ENCODE measurements at places on chromosomes 1 and 21.

DNA sequence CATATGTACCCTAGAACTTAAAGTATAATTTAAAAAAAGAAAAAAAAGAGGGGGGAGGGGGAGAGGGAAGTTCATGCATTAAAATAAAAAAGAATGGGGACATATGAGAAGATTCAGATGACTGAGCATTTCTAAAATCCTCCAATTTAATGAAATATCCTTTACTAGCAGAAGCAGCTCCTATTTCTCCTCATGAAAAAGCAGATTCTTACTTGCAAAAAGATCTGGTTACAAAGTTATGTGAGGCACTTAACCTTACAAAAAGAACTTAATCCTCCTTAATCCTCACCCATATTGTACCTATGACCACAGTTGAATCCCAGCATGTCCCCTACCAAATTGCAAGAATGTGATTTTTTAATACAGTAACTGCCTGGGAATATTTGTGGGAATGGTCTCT is 298.5 kb downstream of the SRGAP2C start:
- DNase-seq = no peak

DNA sequence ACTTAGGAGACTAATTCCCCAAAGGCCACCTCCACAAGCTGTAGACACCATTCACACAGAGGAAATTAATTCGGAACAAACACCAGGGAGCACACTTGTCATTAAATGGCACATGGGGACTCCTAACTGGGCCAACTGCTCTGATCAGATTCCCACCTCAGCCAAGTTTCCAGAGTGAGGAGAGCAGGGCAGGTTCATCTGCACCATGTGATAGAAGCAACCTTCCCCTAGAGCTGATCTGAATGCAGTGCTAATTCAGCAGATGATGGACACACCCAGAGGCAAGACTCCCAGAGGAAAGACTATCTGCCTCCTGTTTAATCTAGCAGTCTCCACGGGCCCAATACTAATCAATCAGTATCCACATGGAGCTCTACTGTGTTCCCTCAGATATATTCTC is 147.0 kb downstream of the VAV3 start:
- no peak for DNase-seq

- DNase-seq = no peak
These were observed 192.2 kb downstream of the ST6GALNAC3 start for GRCh38 chr1:76266762-76267161.

DNA sequence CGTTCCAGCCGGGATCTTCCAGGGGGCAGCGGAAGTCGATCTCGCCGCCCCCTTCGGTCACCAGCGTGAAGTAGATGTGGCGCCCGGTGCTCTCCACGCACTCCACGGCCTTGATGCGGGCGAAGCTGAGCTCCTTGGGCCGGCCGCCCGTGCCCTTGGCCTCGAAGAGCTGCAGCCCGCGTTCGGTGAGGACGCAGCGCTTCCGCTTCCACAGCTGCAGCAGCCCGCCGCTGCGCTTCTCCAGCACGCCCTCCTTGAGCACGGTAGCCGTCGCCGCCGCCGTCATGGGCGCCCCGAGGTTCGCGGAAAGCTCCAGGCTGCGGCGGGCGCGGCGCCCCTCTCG is 516 bp downstream of the PHLDA3 start:
- no peak for DNase-seq

DNA sequence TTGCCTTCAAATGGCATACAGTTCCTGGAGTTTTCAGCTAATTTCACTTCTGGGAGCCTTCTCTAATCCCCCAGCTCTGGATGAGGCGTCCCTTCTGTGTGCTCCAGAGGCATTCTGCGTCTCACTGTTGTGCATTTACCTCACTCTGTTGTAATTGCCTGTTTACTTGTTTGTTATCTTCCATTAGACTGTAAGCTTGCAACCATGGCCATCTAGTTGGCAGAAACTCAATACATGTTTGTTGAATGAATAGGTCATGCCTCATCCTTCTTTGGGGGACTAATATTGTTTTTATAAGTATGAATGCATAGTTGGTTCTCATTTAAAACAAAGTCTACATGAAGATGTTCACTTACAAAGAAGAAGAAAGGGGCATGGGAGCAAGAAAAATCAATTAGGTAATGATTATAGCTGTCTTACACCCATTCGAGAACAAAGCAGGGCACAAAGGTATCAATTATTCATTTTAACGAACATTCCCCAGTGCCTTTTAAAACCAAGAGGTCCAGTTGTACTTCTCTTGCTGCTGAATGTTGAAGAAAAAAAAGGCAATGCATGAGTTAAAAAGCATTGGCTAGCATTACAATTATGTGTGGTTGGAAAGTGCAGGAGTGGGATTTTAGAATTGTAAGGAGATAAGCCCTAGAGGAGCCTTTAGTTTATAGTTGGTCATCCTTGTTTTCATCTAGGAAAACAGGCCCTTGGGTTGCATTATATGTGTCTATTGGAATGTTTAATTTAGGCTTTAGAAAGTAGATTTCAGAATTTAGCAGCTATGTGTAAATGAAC is 6.0 kb downstream of the RGL1 start:
- no peak for DNase-seq

DNA sequence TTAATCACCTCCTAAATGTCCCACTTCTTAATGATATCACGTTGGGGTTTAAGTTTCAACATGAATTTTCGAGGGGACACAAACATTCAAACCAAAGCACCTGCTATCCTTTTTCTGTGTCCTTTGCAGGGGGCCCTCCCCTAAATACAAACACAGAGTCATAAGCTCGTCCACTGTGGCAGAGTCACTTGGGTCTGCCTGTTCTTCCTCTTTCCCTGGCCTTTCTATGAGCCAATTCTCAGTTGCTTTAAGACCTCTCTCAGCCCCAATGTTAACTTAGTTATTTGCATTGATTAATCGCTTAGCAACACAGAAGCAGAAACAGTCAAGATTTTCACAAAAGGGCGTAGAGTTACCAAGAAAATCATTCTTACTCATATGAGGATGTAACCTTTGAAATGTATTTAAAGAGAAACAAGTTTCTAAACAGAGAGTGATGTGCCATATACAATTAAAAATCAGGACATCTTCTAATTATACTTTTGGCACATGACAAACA is 14.9 kb downstream of the APCS start:
- DNase-seq = no peak

- no peak for DNase-seq
These were observed 215.1 kb downstream of the NCAM2 start for GRCh38 chr21:21213297-21213696.

DNA sequence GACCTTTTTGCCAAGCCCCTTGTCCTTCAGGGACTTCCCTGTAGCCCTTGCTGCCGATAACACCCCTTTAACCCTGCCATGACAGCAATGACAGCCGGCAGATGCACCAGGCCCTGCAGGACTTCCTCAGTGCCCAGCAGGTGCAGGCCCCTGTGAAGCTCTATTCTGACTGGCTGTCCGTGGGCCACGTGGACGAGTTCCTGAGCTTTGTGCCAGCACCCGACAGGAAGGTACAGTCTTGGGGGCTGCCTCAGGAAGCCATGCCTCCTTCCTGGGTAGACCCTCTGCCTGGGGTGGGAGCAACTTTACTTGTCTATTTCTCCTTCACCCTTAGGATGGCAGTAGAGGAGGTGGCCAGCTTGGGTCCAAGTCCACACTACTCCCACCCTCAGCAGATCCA is 16.1 kb upstream of the PADI6 start:
- DNase-seq = peak; percentile 64

DNA sequence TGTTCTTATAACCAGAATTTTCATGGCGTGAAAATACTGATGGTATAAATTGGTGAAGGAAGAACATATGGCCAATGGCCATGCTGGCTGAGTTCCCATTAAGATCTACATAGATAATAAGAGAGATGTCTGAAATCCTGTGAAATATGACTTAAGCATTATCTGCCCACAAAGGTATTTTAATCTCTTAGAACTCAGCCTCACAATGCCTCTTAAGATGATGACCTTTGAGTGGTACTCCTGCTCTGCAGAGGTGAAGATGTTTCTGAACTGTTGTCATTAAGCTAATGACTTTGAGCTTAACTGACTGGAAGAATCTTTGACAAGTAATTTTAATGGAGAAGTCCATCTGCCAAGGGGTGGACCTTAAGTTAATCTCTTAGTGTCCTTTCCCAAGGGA is 148.7 kb downstream of the ZNF326 start:
- no peak for DNase-seq

DNA sequence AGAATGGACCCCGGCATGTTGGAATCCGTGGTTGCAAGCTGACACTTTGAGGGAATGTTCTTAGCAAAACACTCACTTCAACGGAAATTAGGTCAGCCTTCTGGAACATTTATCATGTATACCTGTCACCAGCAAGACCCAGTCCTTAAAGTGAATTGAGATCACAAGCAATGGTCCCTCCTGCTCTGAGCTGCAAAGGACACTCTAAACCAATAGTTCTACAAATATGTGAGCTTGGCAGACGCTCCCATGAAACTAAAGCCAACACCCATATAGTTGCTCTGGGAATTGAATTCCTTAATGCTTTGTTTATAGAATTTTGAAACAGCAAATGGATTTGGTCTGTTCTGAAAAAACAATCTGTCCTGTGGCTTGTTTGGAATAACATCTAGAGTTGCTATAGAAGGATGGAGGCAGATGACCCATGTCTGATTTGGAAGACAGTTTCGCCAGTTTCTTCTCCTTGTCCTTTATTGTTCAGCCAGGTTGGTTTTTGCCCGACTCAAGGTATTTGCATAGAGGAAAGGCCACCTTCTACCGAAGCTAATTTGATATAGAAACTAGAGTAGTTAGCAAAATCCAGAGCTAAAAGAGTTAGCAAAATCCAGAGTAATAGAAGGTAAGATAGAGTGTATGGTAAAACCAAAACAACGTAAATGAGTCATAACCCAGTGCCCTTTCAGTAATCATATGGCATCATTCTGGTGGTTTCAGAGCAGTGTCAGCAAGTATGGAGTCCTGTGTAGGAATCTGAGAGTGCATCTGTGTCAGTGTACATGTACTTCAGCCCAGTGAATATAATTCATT is 236.2 kb downstream of the NFIA start:
- peak; percentile 12 for DNase-seq

DNA sequence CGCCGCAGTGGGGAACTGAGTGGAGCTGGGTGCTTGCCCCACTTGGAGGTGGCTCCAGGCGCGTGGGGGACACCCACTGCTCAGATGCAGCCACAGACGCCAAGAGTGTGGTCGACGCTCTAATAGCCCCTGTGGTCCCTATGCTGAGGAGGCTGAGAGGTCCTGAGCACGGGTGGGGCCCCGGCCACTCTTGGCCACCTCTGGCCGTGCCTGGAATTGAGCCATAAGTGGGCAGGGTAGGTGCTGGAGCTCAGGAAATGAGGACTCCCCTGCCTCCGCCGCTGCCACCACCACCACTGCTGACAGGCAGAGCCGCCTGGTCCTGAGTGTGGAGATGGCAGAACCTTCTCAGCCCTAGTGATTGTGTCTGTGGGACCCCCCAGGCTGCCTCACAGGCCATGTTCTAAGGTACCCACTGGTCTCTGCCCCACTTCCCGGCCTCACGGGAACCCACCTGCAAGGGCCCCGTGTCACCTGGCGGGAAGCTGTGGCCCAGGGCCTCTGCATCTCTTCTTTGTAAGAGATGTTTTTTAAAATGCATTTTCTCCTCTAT is 34.6 kb upstream of the DIP2A start:
- no peak for DNase-seq

DNA sequence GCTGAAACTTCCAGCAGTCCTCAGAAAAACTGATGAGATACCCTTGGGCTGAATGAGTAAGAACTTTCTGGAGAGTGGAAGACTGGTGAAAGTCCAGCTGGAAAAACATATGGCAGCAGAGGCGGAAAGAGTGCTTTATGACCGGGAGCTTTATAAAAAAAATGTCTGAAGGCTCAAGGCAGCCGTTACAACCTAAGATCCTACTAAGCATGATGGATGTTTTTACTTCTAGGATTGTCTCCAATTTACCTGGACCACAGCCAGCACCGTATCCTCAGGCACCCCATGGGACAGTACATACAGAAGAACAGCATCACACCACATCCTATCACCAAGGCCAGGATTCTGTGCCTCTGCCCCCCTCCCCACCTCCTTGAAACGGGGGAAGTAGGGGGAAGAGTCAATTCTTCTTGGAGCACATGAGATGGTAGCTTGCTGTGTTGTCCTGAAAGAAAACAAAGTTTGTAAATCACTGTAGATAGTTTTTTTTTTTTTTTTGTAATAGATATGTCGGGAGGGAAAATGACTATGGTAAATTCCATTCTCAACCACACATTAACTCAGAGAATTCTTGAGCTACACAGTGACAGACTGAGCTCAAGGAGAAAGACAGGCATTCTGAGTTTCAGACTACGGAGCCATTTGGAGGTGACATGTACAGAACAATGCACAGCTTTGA is 11.8 kb upstream of the IRF2BP2 start:
- no peak for DNase-seq

DNA sequence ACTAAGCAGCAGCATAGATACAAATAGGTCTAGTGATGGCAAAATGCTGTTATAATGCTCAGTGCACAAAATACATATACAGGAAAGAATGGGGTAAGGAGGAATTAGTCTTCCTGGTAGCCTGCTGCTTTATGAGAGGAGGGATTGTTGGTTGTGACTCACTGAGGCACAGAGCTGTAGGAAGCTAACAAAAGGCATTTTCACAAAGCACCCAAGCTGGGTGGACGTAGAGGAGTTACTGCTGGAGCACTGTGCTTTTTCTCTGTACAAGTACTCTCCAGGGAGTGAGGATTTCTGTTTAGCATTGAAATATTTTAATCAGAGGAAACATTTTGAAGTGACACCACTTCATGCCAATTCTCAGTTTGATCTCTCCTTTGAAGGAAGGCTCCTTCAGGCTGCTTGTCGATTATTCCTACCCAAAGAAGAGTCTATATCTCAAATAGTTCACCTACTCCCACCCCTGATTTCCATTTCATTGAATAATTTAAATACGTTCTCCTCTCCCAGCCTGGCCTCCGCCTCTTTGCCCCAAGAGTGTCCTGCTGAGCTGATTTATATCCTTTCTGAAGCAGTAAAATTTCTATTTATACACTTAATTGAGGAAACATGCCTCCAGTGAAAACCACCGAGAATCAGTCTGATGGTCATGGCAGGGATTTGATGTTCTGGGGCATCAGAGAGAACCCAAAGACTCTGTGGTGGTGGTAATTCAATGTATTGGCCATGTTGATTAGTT is 271.9 kb downstream of the HHAT start:
- DNase-seq = no peak

GRCh38 chr1:169041366-169041765 is 65.1 kb upstream of the ATP1B1 start:
- no peak for DNase-seq

GRCh38 chr21:38287476-38287875 is 30.7 kb downstream of the KCNJ15 start:
- DNase-seq = no peak

DNA sequence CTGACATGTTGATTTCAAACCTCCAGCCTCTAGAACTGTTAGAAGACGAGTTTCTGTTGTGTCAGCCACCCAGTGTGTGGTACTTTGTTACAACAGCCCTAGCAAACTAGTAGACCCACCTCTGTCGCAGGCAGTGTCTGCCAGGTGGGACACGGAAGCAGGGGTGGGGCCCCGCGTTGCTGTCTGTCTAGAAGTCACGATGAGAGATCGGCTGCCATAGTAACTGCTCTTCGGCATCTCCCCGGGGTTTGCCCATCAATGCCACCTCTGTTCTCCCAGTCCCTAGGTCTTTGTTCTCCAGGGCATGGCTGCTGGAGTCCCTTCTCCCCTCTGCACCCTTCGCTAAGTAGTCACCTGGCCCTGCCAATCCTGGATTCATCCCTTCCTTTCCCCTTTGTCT is 15.2 kb upstream of the CLSTN1 start:
- DNase-seq = no peak

GRCh38 chr21:26412885-26413284 is 160.2 kb downstream of the CYYR1 start:
- DNase-seq = no peak

- no peak for DNase-seq
These were observed 464.1 kb upstream of the BEND5 start for GRCh38 chr1:49240709-49241221.
